ENCODE measurements at places on chromosomes 3 and 15. TPM values are rescaled to one million over a fixed set of nuclear protein-coding genes. Genes with fewer than 3 reads are reported as not detected.

DNA sequence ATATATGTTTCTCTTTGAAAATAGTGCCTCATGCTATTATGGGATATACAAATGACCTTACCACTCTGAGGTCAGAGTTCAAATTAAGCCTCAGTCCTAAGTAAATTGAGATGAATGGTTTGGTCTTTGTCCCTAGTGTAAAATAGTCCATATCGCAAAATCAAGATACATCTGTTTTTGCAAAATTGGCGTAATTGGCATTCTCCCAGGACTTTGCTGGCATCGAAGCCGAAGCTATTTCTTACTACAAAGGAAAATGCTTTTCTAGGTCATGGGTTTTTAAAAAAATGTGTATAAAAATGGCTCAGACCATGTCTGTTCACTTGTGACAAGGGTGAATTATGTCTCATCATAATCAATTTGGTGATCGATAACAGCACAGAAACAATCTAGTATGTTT lies 25.9 kb downstream of the ROBO2 start:
- no peak for DNase-seq

GRCh38 chr3:54185740-54186139 lies 63.4 kb downstream of the CACNA2D3 start:
- DNase-seq, result no peak

ISG20 gene
- total RNA-seq, result 51.2 TPM

GRCh38 chr3:10783360-10784351 lies 32.4 kb upstream of the SLC6A11 start:
- DNase-seq, result peak; percentile 51

GRCh38 chr3:51869304-51869703 lies 6.1 kb downstream of the IQCF5 start:
- DNase-seq, result no peak

- no peak for DNase-seq
These were observed 168.3 kb upstream of the TRIM42 start for GRCh38 chr3:140509534-140509933.

IL16 gene
- total RNA-seq, result 36.4 TPM

- DNase-seq, result no peak
These were observed 480.5 kb upstream of the PROK2 start for GRCh38 chr3:72265256-72266015.

ARGFX gene
- not detected for total RNA-seq

ASB14 gene
- total RNA-seq, result not detected

LHFPL4 gene
- not detected for total RNA-seq

DNA sequence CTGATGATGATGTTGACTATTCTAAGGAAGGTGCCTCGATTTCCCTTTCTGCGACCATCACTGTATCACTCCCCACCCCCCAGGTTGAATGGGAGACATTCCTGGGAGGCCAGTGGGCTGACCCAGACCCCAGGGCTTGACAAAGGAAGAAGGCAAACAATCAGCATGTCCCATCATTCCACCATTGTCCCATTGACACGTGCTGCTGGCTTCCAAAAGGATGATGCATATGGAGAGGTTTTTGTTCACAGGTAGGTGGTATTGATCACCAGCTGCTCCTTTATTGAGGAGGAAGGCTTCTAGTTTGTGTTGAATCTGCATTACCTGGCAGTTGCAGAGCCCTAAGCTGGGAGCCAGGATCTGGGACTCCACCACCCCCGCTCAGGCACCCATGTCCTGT lies 30.4 kb downstream of the RASGRF1 start:
- no peak for DNase-seq

DNA sequence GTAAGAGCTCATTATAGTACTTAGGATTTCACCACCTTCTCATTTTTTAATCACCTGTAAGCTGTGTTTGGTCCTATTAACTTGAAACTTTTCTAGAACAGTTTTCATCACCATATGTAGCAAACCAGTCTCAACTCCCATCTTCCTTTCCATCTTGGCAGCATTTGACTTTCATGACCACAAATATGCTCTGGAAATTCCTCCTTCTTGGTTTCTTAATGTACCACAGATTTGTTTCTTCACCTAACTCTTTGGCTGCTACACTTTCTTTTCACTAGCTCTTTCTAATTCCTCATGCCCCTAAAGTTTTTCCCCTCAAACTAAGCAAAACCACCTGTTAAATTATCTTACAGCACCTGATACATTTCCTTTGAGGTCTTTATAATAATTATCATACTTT lies 13.2 kb upstream of the NMB start:
- DNase-seq, result no peak

FOXL2 gene
- not detected for total RNA-seq

MCF2L2 gene
- total RNA-seq, result 1.7 TPM

DNA sequence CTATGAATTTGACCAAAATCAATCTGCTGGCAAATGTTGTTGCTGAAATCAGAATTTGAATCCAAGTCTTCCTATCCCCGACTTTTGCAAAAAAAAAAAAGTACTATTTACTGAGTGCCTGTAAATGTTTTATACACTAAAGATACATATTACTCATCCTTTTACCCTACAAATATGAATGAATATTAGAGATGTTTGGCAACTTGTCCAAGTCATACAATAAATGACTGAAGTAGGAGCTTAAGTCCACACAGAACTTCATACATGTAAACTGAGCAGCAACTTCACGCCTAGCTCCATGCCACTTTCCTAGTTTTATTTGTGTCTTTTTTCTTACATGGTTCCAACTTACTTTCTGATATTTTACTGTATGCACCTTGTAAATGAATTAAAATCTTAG lies 39.2 kb downstream of the PHC3 start:
- no peak for DNase-seq

GRCh38 chr3:65342084-65342683 lies 654.4 kb upstream of the ADAMTS9 start:
- peak; percentile 49 for DNase-seq

GRCh38 chr3:88141458-88142083 lies 8.2 kb upstream of the C3orf38 start:
- no peak for DNase-seq

DNA sequence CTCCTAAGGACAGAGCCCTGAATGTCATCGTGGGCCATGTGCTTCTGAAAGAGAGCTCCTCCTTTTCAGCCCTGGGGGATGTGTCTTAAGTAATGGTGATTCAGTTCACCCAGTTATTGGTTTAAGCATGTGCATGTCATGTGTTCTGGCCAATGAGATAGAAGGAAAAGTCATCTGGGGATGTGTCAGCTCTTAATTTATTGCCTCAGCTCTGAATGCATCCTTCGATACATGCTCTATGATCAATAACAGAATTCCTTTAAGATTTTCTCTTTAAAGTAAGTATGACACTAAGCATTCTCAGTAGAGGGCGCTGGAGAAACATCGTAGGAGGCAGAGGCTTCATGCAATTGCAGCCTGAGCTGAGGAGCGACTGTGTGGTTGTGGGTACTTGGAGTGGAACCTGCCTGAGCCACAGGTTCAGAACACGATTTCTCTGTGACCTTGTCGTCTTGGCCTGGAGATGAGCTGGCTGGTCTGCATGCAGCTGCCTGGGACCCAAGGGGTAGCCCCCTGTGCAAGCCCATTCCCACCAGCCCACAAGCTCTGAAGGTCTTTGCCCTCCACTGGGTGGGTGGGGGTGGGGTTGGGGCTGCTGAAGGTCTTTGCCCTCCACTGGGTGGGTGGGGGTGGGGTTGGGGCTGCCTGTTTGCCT lies 69.5 kb downstream of the C3orf38 start:
- DNase-seq, result peak; percentile 55

GRCh38 chr3:82163907-82164520 lies 402.6 kb upstream of the GBE1 start:
- no peak for DNase-seq

ROPN1 gene
- total RNA-seq, result not detected

SPINK8 gene
- total RNA-seq, result not detected

DNA sequence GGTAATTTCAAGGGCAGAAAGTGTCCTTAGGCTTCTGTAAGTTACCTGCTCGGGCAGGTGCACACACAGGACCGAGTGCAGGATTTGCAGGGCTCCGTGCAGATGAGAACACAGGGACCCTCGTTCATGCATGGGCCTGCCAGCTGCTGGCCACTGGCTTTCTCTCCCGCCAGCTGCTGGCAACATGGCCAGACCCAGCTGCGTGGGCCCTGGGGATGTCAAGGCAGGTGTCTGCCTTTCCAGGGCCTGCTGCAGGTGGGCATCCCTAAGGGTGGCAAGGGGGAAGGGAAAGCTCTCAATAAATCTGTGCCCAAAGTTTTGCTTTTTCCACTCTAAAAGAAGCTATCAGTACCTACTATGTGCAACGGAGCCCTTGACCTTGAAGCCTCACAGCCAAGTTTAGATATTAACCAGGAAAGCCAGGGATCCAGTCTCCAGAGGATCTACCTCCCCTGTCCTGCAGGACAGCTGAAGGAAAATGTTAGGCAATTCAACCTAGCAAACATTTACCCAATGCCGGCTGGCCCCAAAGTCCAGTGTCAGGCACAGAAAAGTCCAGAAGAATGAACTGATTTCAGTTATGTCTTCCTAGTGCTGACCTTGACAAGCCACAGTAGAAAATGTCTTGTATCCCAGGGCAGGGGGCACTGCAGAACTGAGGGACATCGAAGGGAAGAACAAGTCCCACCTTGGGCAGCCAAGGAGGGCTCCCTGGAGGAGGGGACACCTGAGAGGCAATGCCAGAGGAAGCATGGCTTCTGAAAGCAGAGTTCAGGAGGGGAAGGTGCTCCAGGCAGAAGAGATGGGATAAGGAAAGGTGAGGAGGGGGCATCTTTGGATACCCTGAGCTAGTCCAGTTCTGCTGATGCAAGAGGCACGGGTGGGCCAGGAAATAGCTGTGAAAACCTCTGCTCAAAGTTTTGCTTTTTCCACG lies 26.4 kb downstream of the NUP210 start:
- DNase-seq, result no peak

DNA sequence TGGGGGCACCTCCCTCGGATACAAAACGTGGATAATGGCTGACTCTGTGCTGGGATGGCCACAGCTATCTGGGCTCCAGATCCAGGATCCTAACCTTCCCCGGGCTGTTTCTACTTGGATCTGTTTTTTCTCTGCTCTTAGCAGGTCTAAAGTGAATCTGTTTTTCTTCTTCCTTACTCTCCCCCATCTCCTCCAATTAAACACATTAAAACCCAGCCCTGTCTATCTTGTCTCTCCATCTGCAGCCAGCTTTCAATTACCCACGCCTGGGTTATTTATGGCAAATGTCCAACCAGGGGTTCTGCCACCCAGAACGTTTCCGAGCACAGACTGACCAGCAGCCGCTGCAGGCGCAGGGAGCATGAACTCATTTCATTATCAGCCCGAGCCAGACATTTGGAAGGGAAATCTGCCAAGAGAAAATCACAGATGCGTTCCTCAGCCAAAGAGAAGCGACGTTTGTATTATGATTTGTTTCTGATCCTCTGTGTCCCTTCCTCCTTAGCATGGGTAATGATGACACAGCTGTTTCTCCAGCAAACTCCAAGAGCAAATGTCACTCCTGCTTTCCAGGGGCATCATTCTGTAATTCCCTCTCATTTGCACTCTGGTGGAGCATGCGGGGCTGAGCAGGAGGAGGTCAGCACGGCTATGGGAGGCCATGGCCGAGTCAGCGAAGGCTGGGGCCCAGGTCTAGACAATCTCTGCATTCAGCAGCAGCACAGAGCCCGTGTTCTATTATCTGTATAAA lies 42.0 kb downstream of the UMPS start:
- no peak for DNase-seq

- peak; percentile 27 for DNase-seq
These were observed 106.2 kb downstream of the IQSEC1 start for GRCh38 chr3:12966847-12967605.

DNA sequence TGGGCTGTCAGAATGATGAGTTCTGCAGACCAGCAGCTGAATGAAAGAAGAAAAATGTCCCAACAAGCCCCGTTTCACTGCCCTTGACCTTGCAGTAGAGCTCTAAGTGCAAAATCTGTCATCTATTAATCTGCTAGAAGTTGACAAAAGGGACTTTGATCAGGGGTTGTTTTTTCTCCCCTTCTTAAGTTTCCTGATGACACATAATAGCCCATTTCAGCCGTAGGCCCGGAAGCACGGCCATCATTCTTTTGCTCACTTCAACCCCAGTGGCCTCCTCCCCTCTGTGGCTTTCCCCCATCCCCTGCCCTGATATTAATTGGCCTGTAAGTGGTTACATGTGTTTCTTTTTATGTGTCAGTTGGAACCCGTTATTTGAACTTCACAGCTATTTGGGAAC lies 298.9 kb downstream of the RPLP1 start:
- no peak for DNase-seq

MST1R gene
- 0.41 TPM for total RNA-seq

- peak; percentile 55 for DNase-seq
These were observed 1.4 kb downstream of the DUT start for GRCh38 chr15:48332642-48333034.

PLA2G4E gene
- not detected for total RNA-seq

LTK gene
- total RNA-seq, result not detected

OCA2 gene
- not detected for total RNA-seq

DNA sequence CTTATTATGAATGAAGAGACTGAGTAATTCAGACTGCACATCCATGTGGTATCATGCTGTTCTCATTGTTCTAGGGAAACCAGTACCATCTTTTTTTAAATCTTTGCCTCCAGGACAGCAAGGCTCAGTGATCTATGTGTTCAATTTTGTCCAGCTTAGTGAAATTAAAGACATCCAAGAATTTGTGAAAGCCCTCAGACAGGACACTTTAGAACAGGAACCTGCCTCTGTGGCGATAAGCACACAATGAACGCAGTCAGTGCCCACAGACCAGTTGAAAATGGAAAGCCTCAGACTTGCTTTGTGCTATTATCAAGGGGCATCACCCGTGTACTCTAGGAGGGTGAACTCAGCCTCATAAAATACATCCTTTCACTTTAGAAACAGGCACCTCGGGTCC lies 20.1 kb downstream of the EID1 start:
- no peak for DNase-seq

Measured in activated naive CD4-positive, alpha-beta T cell treated with anti-CD3 and anti-CD28 coated beads for 36 hours (primary cell).